ENCODE measurements at places on chromosomes 12 and 14.

DNA sequence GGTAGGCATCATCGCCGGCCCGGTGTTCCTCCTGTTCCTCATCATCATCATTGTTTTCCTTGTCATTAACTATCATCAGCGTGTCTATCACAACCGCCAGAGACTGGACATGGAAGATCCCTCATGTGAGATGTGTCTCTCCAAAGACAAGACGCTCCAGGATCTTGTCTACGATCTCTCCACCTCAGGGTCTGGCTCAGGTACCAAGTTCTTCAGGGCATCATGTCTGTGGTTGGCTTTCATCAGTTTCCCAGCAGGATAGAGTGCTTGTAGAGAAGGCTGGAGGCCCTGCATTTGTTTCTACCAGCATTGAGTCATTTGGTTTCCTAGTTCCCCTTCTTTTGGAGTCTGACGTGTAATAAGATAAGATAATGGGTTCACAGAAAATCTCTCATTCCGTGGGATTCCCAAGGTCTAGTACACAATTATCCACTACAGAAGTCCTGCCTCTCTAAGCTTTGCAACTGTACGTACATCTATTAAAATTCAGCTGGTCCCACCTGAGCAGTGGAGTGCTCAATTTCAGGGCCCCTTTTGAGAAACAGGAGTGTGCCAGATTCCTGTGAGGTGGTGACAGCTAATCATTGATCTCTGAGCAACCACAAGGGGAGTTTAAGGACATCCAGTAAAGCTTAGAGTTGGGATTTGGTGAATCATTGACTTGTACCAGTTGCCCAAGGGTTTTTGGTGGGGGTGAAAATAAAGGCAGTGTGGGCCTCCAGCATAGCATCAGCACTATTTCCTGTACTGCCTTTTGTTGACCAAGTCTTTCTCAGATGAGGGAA, 25.1 kb downstream of the ACVR1B start:
- DNase-seq, result no peak

GRCh38 chr14:54502602-54503001, 7.1 kb upstream of the CGRRF1 start:
- no peak for DNase-seq

DNA sequence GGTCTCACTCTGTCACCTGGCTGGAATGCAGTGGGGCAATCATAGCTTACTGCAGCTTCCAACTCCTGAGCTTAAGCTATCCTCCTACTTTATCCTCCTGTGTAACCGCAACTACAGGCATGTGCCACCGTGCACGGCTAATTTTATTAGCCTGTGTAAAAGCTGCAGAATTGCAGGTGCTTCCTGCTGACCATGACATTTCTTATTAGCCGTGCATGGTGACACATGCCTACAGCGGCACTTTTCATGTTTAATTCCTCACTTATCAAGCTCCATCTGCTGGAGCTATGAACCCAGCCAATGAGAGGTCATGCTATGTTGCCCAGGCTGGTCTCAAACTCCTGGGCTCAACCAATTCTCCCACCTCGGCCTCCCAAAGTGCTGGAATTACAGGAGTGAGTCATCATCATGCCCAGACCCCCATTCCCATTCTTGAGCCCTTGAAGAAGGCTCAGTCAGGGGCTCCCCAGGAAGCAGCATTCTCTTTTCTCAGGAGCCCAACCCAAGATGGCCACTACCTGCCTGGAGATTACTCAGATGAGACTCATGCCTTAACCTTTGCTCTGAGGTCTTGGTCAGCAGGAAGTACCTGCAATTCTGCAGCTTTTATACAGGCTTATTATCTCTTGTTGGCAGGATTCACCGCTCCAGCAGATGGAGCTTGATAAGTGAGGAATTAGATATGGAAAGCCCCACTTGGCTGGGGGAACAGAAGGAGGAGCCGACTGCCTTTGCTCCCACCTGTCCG, 503.2 kb downstream of the MED13L start:
- no peak for DNase-seq

- no peak for DNase-seq
These were observed 177.9 kb upstream of the PRMT8 start for GRCh38 chr12:3313066-3313465.

DNA sequence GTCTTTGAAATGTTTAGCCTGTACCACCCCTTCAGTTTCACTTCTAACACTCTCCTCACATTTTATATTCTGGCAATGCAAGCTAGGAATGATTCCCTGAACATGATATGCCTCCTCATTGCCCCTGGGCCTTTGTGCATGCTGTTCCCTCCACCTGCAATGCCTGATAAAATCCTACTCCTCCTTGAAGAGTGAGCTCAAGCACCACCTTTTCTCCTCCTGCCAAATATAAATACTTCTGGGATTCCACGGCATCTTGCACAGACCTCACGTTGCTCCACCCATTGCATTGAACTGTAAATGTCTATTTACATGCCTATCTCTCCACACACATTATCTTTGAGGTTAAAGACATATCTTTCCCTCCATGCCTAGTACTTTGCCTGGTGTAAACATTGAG, 21.1 kb downstream of the NKX2-1 start:
- DNase-seq, result no peak

- DNase-seq, result peak; percentile 57
These were observed 70.6 kb upstream of the SLC24A4 start for GRCh38 chr14:92252323-92252722.

DNA sequence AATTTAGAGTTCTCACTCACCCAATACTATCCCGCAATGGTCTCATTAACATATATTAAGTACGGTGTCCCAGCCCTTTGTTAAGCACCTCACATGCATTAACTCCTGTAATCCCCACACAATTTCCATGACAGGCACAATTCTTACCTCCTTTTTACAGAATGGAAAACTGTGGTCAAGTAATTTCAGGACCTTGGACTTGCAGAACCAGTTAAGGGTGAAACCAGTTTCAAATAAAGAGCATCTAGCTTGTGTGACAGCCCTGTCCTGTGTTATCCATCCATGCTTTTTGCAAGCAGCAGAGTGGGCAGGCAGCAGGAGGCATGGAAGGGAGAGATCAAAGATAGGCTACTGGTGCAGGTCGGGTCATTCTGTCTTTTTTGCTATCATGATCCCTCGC, 470.8 kb downstream of the NELL2 start:
- no peak for DNase-seq

GRCh38 chr12:47312808-47313426, 233.2 kb upstream of the AMIGO2 start:
- no peak for DNase-seq

All from NCI-H1417 (cell line).